Amniotic stem cell (primary cell): ENCODE measurements at places on chromosomes 11 and 22.

- no peak for DNase-seq
These were observed 870.7 kb downstream of the TBC1D22A start for GRCh38 chr22:47633111-47633510.

DNA sequence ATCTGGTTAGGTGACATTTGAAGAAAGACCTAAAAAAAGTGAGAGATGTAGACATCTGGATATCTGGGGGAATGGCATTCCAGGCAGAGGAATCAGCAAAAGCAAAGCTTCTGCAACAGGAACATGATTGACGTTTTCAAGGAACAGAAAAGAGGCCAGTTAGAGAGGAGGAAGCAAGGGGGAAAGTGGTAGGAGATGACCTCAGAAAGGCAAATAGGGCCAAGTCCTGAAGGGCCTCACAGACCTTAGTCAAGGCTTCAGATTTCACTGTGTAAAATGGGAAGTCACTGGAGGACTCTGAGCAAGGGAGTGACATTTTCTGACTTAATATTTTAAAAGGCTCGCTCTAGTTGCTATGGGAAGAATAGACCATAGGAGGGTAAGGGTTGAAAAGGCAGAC lies 9.7 kb downstream of the DEUP1 start:
- no peak for DNase-seq

GRCh38 chr11:3104051-3104714 lies 47.0 kb upstream of the CARS1 start:
- DNase-seq, result no peak

- no peak for DNase-seq
These were observed 87.5 kb downstream of the DDX10 start for GRCh38 chr11:108752297-108752751.

DNA sequence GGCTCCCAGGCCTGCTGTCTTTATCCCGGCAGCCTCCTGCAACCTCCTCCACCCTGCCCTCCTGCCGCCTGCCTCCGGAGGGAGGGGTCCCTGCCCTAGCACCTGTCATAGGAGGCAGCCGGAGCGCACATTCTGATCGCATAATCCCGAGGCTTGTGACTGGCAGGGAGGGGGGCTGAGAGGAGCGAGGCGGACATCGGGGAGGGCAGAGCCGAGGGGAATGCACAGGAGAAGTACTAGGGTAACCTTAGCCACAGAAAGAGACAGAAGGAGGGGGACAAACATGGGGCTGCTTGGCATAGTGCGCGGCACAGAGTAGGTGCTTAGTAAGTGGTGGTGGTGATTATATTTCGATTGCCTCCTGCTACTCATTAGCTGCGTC lies 9.2 kb upstream of the ALX4 start:
- no peak for DNase-seq

- peak; percentile 79 for DNase-seq
These were observed 8.8 kb upstream of the CTSD start for GRCh38 chr11:1772270-1773130.

DNA sequence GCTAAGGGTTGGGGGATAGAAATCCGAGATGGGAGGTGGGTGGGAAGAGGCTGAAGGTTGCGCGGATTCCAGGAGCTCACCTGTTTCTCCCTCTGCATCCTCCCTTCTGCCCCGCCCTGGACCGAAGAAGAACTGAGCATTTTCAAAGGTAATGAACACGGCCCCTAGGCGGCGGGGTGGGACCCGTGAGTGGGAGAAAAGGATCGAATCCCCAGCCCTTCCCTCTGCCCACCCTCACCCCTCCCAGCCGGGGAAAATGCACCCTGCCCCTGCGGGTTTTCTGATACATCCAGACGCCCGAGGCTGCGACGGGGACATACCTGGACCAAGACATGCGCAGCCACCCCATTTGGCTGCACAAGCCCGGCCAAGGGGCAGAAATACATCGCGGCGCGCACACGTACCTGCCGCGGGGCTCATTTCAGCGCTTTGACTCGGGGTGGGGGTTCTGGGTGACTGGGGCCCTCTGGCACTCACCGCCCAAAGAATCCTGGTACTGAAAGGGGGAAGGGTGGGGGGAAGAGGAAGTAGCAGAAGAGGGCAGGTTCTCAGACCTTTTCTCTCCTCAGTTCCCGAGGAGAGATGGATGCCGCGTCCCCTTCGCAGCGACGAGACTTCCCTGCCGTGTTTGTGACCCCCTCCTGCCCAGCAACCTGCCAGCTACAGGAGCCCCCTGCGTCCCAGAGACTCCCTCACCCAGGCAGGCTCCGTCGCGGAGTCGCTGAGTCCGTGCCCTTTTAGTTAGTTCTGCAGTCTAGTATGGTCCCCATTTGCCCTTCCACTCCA lies 6.0 kb downstream of the VSIG2 start:
- no peak for DNase-seq

GRCh38 chr22:25334162-25334490 lies 114.7 kb downstream of the CRYBB2 start:
- no peak for DNase-seq

- no peak for DNase-seq
These were observed 32.2 kb upstream of the AQP11 start for GRCh38 chr11:77557553-77557952.

DNA sequence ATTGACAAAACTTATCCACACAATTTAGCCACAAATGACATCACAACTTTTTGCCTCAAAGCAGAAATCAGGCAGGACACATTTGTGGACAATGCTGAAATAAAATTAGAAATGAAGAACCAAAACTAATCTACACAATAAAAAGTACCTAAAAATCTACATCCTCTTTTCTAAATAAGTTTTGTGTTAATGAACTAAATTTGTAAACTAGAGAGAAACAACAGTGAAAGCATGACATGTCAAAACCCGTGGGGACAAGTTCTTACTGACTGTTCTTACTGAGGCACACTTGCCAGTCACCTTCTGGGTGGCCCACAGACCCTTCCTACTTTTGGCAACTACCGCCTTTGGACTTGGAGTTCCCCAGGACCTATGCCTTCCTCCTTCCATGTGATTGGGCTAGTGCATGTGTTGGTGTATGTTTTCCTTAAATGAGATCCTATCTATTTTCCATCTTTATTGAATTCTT lies 60.7 kb upstream of the MUC15 start:
- DNase-seq, result no peak

DNA sequence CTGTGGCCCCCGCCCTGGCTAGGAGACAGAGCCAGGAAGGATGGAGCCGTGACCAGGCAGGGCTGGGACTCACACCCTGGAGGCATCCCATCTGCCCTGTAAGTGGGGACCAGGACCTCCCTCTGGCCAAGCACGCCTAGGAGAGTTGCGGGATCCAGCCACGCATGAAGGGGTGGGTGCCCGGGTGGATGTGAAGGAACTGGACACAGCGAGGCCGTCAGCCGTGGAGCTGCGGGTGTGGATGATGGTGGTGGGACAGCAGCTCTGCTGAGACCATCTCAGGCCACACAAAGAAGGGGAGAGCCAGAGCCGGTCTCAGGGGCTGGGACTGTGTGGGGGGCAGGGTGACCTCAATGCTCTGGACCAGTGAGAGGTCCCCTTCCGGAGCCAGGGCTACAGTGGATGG lies 746.4 kb downstream of the BRD1 start:
- no peak for DNase-seq

DNA sequence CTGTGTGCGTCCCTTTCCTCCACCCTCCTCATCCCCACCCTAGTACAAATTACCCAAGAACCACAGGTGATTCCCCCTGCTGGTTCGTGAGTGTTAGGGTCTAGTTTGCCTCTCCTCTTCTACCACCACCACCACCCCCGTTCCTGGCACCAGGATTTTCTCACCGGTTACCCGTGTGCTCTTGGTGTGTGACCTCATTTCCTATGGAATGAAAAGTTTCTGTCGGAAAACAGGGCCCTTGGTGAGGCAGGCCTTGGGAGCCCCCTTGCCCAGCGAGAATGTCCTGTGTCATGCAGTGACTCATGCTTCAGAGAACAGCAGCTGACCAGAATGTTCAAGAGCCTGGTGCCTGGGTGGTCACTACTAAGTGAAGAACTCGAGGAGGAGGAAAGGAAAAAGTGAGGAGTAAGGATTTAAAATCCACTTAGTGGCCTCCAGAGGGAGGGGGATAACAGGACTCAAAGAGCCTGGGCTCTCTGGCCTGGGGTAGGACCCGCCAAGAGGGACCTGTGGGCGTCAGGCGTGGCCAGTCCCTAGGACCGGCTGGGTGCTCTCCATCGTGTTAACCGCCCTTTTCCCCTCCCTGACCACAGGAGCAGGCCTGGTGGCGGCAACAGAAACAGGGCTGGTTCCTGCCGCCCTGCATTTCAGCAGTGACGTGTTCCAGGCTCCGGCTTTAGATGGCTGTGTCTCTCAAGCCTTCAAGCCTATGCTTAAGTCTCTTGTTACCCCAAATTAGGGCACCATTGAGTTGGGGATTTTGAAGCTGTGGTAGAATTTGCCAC lies 30.2 kb downstream of the C22orf31 start:
- DNase-seq, result peak; percentile 87

GRCh38 chr22:24392218-24392931 lies 35.0 kb upstream of the ADORA2A start:
- no peak for DNase-seq

GRCh38 chr11:134749040-134749839 lies 337.2 kb upstream of the B3GAT1 start:
- no peak for DNase-seq

GRCh38 chr11:5293028-5293427 lies 8.7 kb downstream of the OR51B4 start:
- no peak for DNase-seq

GRCh38 chr11:50247309-50247874 lies 214.7 kb downstream of the OR4C45 start:
- DNase-seq, result no peak

DNA sequence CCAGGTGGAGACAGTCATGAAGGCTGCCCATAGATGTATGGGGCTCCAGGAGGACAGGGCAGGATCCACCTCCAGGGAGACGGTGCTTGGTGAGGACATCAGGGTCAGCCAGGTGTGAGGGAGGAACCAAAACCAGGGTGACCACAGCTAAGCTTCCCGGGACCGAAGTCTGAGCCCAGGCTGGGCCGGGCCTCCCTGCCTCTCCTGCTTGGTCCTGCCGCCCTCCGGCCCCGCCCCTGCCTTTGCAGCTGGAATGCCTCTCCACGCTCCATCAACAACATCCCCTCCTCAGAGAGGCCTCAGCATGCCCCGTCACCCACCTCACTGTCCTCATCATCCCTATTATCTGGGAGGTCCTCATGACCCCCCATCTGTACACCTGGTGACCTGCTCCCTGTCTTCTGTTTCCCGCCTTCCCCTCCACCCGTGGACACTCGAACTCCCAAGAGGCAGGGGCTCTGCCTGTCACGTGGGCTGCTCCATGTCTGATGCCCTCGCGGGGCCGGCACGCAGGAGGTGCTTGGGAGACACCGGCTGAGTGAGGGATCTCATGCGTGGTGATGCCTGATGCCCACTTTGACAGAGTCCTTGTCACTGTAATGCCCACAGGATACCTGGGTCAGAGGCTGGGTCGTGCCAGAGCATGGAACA lies 59.4 kb downstream of the RTL6 start:
- DNase-seq, result no peak

DNA sequence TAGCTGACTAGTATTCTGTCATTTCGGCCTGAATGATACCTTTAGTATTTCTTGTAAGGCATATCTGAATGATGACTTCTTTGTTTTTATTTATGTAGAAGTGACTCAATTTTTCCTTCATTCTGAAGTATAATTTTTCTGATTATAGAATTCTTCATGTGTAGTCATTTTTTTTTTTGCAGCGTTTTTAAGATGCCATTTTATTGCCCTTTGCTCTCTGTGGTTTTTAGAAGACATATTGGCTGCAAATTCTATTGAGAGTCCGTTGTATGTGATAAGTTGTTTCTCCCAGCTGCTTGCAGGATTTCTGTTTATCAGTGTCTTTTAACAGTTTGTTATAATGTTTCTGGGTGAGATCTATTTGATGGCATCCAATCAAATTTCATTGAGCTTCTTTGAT lies 1224.8 kb downstream of the JRKL start:
- DNase-seq, result peak; percentile 38

DNA sequence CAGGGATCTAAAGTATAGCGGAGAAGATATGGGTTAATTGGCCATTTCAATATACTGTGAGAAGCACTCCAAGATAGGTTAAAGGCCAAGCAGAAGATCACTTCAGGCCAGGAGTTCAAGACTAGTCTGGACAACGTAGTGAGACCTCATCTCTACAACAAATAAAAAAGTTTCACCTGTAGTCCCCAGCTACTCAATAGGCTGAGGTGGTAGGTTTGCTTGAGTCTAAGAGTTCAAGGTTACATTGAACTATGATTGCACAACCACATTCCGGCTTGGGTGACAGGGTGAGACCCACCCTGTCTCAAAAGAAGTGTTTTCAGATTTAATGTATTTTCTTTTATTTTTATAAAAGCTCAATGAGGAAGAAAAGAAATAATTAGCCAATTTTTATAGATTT lies 25.4 kb downstream of the PATL1 start:
- no peak for DNase-seq
